Heart right ventricle (tissue), 16 donors: ENCODE measurements at places on chromosomes 6 and 20. TPM values are rescaled to one million over a fixed set of nuclear protein-coding genes. Genes with fewer than 3 reads are reported as not detected.
A peak's percentile ranks its signal among the peaks of the same experiment; 100 is the strongest.

GRCh38 chr20:34199183-34199582, 42.0 kb upstream of the ASIP start:
- H3K27ac ChIP-seq: no peak overlapping the region
- no peak for DNase-seq
- H3K27me3 ChIP-seq: peaks cover 29% of the 10 kb centered on the region
- no peak overlapping the region for H3K4me3 ChIP-seq
- no peaks in the 10 kb centered on the region for H3K36me3 ChIP-seq

CDK19 gene
- total RNA-seq: 9.7 TPM

DNA sequence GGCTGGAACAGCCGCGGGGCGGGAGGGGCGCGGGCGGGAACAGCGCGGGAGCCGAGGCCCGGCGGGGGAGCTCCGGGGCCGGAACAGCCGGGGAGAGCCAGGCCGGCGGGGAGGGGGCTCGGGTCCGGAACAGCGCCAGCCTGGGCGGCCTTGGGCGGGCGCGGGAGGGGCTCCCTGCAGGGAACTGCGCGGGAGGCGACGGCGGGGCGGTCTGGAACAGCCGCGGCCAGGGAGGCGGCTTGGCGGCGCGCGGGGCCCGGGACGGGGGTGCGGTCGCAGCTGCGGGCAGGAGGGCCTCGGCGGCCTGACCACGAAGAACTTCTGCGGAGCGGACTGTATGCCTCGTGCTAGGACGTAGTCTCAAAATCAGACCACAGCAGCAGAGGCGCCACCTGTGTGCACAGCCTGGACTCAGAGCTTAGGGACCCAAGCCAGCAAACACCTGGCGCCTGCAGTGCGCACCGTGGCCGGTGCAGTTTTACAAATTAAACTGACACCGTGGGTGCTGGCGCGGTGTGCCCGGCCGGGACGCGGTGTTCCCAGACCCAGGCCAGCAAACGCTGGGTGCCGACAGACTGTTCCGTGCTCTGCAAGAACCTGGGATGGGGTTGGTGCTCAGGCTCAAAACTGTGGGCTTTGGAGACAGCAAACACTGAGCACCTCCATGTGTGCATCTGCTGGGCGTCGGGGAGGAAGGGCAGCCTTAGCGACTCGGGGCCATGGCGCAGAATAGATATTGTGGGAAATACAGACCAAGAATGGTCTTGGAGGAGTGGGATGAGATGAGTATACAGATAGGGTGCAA, 572 bp downstream of the ZNF341 start:
- H3K4me3 ChIP-seq: peak overlapping the region; percentile 58
- no peaks in the 10 kb centered on the region for H3K27me3 ChIP-seq
- DNase-seq: peak; percentile 86
- peak overlapping the region; percentile 95 for H3K27ac ChIP-seq
- no peaks in the 10 kb centered on the region for H3K36me3 ChIP-seq

- H3K4me1 ChIP-seq: peaks cover 16% of the 10 kb centered on the region
- H3K27ac ChIP-seq: no peak overlapping the region
- no peaks in the 10 kb centered on the region for H3K27me3 ChIP-seq
Measured at GRCh38 chr20:32495949-32496348, 89.2 kb downstream of the NOL4L start.

- no peak for DNase-seq
- H3K4me3 ChIP-seq: no peak overlapping the region
- H3K27ac ChIP-seq: no peak overlapping the region
Measured at GRCh38 chr6:50369996-50370395, 320.3 kb upstream of the DEFB112 start.

DNA sequence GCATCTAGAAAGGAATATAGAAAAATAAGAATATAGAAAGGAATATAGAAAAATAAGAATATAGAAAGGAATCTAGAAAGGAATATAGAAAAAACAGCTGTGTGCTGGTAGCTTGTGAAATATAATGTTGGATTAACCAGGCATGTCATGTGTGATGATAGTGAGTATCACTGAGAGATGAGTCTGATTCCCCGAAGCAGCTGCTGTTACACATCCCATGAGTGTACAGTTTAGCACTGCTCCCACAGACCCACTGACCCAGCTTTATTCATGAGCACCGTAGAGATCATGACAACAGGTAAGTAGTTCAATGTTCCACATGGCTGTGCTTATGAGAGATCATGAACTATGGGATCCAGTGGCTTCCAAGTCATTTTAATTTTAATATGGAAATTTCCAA, 64.8 kb downstream of the SLC22A3 start:
- no peaks in the 10 kb centered on the region for H3K4me1 ChIP-seq
- H3K27ac ChIP-seq: no peak overlapping the region
- H3K36me3 ChIP-seq: no peaks in the 10 kb centered on the region

HLA-DRB5 gene
- total RNA-seq: 57.0 TPM

- H3K4me1 ChIP-seq: peaks cover 24% of the 10 kb centered on the region
- no peaks in the 10 kb centered on the region for H3K36me3 ChIP-seq
- H3K4me3 ChIP-seq: no peak overlapping the region
- H3K27me3 ChIP-seq: no peaks in the 10 kb centered on the region
- H3K27ac ChIP-seq: no peak overlapping the region
Measured at GRCh38 chr6:139131736-139132280, 3.1 kb upstream of the HECA start.

GRCh38 chr20:10877342-10877741, 203.5 kb upstream of the JAG1 start:
- H3K4me1 ChIP-seq: no peaks in the 10 kb centered on the region
- no peak overlapping the region for H3K4me3 ChIP-seq
- H3K36me3 ChIP-seq: no peaks in the 10 kb centered on the region
- peak overlapping the region; percentile 59 for H3K27ac ChIP-seq
- no peaks in the 10 kb centered on the region for H3K27me3 ChIP-seq

EFCAB8 gene
- total RNA-seq: not detected

GRCh38 chr6:12229332-12229731, 60.8 kb upstream of the EDN1 start:
- peaks cover 23% of the 10 kb centered on the region for H3K4me1 ChIP-seq
- H3K27me3 ChIP-seq: no peaks in the 10 kb centered on the region
- no peaks in the 10 kb centered on the region for H3K36me3 ChIP-seq

KCNG1 gene
- total RNA-seq: 0.19 TPM

DNA sequence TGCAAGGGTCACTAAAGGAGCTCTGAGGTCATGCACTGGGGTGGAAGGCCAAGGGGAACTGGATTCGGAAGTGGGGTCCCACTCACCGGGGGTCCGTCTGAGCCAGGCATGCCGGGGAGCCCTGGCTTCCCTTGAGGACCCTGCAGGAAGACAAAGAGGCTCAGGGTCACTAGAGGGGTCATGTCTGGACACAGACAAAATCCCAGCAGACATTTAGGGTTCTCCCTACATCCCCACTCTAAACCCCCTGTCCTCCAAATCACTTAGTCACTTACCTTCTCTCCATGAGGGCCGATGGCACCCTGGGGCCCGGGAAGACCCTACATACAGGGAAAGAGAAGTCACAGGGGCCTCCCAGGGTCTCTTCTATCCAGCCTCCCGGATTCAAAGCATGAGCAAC, 15.4 kb downstream of the COL11A2 start:
- no peak overlapping the region for H3K4me3 ChIP-seq
- no peaks in the 10 kb centered on the region for H3K4me1 ChIP-seq
- H3K27ac ChIP-seq: no peak overlapping the region
- no peaks in the 10 kb centered on the region for H3K27me3 ChIP-seq
- DNase-seq: no peak

DNA sequence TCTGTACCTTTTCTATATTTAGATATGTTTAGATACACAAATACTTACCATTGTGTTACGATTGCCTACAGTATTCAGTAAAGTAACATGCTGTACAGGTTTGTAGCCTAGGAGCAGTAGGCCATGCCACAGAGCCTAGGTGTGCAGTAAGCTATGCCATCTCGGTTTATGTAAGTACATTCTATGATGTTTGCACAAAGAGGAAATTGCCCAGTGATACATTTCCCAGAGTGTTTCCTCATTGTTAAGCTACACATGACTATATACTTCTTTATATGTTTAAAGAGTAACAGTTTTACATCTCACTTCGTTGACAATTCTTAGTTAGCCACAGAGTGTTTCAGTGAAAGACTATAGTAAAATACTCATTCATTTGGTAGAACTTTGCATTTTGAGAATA, 51.5 kb downstream of the SLC35F1 start:
- no peaks in the 10 kb centered on the region for H3K27me3 ChIP-seq
- H3K4me3 ChIP-seq: no peak overlapping the region
- no peak overlapping the region for H3K27ac ChIP-seq
- H3K36me3 ChIP-seq: no peaks in the 10 kb centered on the region
- H3K4me1 ChIP-seq: no peaks in the 10 kb centered on the region

ACSS1 gene
- 72.5 TPM for total RNA-seq

- no peaks in the 10 kb centered on the region for H3K36me3 ChIP-seq
- no peaks in the 10 kb centered on the region for H3K27me3 ChIP-seq
- H3K4me1 ChIP-seq: no peaks in the 10 kb centered on the region
- DNase-seq: no peak
Measured at GRCh38 chr6:78797270-78797669, 70.1 kb upstream of the IRAK1BP1 start.

UBE2C gene
- total RNA-seq: not detected

DNA sequence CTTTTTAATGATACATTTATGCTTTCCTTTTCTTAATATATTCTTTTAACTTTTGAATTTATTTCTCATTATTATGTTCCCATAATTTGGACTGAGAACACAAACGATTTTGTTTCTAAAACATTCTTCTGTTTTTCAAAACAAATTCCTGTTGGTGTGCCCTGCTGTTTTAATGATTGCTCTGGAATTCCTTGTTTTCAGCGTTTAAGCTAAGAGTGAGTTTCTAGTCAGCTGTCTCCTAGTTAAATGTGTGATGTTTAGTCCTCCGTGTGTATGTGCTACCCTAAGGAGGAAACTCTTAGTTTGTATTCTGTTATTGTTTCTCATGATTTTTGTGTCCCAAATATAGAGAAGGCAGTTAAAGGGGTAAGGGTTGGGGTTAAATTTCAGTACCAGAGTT, 306.1 kb upstream of the RGS17 start:
- no peaks in the 10 kb centered on the region for H3K4me1 ChIP-seq
- H3K27ac ChIP-seq: no peak overlapping the region
- no peak for DNase-seq
- no peaks in the 10 kb centered on the region for H3K36me3 ChIP-seq
- no peak overlapping the region for H3K4me3 ChIP-seq

- no peak overlapping the region for H3K4me3 ChIP-seq
- H3K36me3 ChIP-seq: no peaks in the 10 kb centered on the region
- no peak for DNase-seq
- H3K4me1 ChIP-seq: no peaks in the 10 kb centered on the region
Measured at GRCh38 chr20:36355469-36356171, 49.5 kb downstream of the DLGAP4 start.

SLC29A1 gene
- 195 TPM for total RNA-seq

- peak overlapping the region; percentile 22 for H3K27ac ChIP-seq
- H3K4me3 ChIP-seq: no peak overlapping the region
- H3K36me3 ChIP-seq: no peaks in the 10 kb centered on the region
- DNase-seq: no peak
- H3K4me1 ChIP-seq: peaks cover 5% of the 10 kb centered on the region
- no peaks in the 10 kb centered on the region for H3K27me3 ChIP-seq
Measured at GRCh38 chr6:134373282-134373922, 55.5 kb upstream of the SGK1 start.

GRCh38 chr6:150466196-150466595, 97.4 kb downstream of the IYD start:
- no peaks in the 10 kb centered on the region for H3K36me3 ChIP-seq
- no peak overlapping the region for H3K27ac ChIP-seq
- H3K27me3 ChIP-seq: no peaks in the 10 kb centered on the region

DNA sequence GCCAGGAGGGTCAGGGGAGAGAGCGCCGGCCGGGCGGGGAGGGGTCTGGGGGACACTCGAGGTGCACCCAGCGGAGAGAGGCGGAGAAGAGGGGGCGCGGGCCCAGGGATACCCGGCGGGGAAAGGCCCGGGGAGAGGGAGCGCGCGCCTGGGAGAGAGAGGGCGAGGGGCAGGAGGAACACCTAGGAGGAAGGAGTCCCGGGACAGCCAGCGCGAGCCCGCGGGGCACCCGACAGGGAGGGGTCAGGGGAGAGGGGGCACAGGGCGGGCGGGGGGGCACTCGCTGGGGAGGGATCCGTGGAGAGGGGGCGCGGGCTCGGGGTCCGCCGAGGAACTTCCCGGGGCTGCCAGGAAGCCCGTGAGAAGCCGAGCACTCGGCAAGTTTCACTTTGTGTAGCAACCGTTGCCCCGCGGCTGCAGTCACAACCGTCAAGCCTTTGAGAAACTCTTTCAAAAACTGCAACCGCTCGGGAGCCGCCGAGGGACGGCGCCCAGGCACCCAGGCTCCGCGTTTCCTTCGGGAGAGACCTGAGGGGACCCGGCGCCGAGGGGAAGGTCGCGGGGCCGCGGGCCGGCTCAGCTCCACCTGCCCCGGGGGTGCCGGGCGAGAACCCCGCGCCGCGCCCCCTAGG, 471 bp downstream of the EZR start:
- H3K36me3 ChIP-seq: no peaks in the 10 kb centered on the region
- H3K4me3 ChIP-seq: peak overlapping the region; percentile 70
- H3K4me1 ChIP-seq: peaks cover 49% of the 10 kb centered on the region
- H3K27ac ChIP-seq: peak overlapping the region; percentile 94

C20orf141 gene
- total RNA-seq: not detected

C20orf202 gene
- not detected for total RNA-seq

DNA sequence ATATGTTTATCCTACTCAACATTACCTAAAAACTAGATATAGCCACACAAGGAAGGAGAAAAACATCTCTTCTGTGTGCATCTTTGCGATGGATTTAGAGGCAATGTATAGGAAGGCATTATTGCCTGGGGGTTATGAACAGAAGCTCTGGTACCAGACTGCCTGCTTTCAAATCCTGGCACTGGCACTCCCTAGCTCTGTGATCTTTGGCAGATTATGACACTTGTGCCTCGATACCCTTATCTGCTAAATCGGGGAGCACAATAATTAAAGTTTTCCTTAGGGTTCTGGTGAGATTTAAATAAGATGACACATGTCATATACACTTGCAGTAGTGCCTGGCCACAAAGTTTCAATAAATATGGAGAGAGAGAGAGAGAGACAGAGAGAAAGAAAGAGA, 53.3 kb downstream of the SYNE1 start:
- H3K27ac ChIP-seq: no peak overlapping the region
- DNase-seq: no peak
- no peaks in the 10 kb centered on the region for H3K4me1 ChIP-seq
- H3K36me3 ChIP-seq: no peaks in the 10 kb centered on the region

ZNF334 gene
- total RNA-seq: 2.5 TPM

- DNase-seq: no peak
- peak overlapping the region; percentile 34 for H3K27ac ChIP-seq
- H3K4me1 ChIP-seq: peaks cover 11% of the 10 kb centered on the region
- no peaks in the 10 kb centered on the region for H3K36me3 ChIP-seq
- H3K4me3 ChIP-seq: no peak overlapping the region
Measured at GRCh38 chr6:112310439-112311125, 36.5 kb upstream of the RFPL4B start.

PRR18 gene
- not detected for total RNA-seq

DNA sequence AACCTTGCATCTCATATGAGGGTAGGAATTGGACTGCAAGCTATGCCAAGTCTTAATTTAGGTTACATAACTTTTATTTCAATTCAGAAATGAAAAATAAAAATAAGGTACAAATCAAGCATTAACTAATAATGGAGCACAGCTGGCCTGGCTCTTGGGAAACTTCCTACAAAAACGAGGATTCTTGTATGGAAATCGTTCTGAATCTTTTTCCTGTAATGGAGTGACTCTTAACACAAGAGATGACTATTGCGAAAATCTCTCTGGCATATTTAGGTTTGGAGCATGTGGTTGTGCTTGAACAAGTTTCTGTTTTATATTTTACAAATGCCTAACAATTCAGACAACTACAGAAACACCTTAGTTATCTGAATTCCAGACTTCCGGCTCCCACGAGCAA, 34.0 kb upstream of the PI16 start:
- no peak overlapping the region for H3K27ac ChIP-seq
- DNase-seq: no peak

GRCh38 chr20:3390759-3391425, 16.6 kb downstream of the DNAAF9 start:
- H3K27ac ChIP-seq: no peak overlapping the region
- H3K36me3 ChIP-seq: no peaks in the 10 kb centered on the region
- no peak overlapping the region for H3K4me3 ChIP-seq
- no peak for DNase-seq

OLIG3 gene
- not detected for total RNA-seq
